ENCODE measurements at places on chromosomes 3 and 15.
A peak's percentile ranks its signal among the peaks of the same experiment; 100 is the strongest.

- no peak for DNase-seq
Measured at GRCh38 chr3:179272385-179272784, 21.5 kb upstream of the KCNMB3 start.

GRCh38 chr15:79978655-79979514, 7.9 kb upstream of the BCL2A1 start:
- DNase-seq: no peak

GRCh38 chr3:55698831-55699230, 211.7 kb upstream of the WNT5A start:
- no peak for DNase-seq

DNA sequence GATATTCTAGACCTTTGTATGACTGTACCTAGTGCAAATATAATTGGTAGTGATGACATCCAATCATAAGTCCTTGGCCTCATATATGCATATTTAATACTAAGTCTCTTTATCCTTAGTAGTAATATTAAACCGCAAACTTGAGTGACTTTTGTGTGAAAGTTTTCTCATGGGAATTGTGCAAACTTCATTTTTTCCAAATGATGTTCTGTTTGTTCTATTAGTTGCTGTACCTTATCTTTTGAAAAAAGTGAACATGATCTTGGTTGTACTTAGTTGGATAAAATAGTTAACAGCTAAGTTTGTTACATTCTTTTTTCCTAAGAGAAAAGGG, 43.2 kb downstream of the TMEM45A start:
- no peak for DNase-seq

GRCh38 chr3:42692667-42693529, 7.6 kb downstream of the KLHL40 start:
- no peak for DNase-seq

GRCh38 chr15:62874959-62875625, 167.5 kb upstream of the TPM1 start:
- DNase-seq: no peak

DNA sequence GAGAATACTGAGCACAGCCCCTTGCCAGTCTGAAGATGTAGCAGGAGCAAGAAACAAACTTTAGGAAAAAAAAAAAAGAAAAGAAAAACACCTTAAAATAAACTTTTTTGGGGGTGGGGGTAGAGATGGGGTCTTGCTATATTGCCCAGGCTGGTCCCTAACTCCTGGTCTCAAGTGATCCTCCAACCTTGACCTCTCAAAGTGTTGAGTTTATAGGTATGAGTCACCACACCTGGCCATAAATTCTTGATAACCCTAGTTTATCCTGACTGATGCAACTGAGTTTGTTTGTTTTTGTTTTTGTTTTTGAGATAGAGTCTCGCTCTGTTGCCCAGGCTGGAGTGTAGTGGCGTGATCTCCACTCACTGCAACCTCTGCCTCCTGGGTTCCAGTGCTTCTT, 28.4 kb downstream of the GXYLT2 start:
- DNase-seq: no peak

DNA sequence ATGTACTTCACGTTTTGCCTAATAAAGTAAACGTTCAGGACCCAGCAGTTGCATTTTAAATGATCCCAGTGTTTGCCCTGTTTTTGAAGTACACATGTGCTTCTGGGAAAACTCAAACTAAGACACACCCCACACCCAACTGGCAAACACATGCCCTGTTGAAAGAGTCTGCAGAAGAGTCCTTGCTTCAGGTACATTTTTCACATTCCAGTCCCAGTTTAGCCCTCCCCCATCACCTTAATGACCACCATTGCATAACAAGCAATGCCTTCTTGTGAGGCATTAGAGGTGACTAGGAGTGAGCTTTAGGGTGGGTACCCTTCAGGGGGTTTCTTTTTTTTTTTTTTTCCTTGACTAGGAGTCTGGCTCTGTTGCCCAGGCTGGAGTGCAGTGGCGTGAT, 322.3 kb downstream of the CNTN4 start:
- DNase-seq: no peak

DNA sequence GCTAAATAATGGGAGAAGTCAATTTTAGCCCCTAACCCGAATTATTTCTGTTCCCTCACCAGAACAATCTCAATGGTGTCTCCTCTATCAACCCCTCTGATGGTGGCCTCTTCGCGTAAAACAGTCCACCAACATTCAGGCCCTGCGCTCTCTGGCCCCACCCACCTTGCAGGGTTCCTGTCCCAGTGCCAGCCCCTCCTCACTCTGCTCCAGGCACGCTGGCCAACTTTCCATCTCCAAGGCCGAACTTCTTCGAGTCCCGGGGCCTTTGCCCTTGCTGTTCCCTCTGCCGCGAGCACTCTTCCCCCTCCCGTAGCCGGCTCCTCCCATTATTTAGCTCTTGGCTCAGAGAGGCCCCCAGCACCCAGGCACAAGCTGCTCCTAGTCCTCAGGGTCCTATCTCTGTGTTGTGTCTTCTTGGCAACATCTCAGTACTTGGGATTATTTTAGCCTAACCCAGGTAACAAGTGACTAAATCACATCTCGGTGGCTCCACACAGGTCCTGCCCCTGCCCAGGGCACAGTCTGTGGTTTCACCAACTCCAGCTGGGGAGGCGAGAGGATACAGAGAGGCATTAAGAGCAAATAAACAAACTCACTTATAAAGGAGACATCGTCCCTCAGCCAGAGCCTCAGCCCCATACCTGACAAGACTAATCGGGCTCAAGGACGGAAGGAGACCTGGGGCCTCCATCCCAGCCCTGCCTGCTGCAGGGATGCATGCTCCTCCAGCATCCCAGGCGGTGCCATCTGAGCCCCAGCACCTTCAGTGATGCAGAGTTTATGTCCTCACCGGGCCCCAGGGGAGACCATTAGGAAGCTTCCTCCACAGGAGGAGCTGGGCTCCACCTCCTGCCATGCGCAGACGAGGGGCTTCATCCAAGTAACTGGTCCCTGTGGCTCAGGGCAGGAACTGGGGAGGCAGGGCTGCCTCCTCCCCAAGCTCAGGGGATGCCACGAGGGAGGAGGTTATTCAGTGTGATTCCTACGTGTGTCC, 19.7 kb upstream of the IQSEC1 start:
- DNase-seq: no peak

DNA sequence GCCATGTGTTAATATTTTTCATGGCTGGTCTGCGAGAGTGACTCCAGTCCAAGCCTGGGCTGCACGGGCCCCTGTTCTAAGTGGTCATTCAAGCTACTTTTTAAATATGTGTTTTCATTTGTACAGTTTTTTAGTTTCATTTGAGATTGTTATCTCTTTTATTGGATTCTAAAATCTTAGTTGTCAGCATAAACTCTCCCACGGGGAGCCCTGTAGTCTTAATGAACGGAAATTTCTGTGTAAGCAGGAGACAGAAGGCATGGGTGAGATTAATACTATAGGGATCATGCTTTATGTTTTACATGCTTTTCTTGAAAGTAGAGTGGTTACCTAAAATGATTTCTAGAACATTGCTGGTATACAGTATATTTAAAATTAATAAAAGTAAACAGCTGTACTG, 373.1 kb upstream of the SLCO3A1 start:
- DNase-seq: no peak

DNA sequence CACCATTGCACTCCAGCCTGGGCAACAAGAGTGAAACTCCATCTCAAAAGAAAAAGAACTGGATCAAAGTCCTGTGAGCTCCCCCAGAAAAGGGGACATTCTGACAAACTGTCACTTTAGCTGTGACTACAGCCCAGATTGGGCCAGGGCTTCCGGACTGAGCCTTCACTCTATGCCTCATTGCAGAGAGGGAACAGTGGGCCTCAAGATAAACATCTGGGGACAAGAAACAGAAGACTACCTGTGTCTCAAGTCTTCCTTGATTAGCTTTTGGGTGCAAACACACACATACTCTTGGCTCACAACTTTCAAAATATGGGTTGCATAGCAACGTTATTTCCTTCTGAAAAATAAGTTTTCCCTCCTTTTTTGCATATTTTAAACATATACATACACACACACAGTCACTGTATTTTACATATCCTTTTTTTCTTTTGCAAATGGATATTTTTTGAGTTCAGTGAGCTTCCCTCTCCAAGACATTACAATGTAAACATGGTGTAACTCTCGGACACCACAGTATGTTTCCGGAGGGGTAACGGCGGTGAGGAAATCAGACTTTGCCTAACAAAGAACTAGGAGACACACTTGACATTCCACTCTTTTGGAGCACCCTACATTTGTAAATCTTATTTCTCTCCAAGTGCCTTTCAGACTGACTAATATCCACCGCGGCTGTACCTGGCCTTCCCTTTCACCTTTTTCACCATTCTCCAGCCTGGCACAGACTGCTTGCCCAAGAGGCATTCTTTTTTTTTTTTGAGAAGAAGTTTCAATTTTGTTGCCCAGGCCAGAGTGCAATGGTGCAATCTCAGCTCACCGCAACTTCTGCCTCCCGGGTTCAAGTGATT, 3.5 kb downstream of the TKT start:
- DNase-seq: no peak

DNA sequence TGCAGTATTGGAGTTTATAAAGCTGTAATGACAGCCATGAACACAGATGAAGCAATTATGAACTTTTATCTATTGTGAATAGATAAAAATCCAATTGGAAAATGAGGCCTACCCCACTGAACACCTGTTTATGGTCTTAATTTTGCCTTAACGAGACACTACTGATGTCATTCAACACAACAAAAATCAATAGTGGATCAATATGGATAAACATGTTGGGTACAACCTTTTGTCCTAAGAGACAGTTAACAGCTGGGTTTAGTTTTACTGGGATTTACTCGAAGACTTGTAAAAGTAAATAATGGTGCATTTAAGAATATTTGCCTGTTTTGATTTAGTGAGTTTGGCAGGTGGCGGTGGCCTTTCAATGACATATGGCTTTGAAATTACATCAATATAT, 217.8 kb downstream of the NR1D2 start:
- DNase-seq: no peak

DNA sequence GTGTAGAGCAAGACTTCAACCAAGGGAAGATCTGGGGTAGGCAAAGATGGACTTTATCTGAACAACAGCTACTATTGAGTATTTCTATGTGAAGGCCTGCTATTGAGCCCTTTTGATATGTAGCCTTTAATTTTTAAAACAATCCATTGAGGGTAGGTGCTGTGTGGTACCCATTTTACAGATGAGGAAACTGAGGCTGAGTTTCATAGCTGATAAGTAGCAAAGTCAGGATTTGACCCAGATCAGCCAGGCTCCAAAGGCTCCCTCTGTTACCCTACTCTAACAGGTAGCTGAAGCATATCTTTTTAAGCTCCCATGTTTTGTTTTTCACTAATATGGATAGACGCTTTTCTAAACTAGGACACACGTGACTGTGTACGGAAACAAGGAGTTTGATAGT, 2.4 kb upstream of the FGD5 start:
- DNase-seq: no peak

DNA sequence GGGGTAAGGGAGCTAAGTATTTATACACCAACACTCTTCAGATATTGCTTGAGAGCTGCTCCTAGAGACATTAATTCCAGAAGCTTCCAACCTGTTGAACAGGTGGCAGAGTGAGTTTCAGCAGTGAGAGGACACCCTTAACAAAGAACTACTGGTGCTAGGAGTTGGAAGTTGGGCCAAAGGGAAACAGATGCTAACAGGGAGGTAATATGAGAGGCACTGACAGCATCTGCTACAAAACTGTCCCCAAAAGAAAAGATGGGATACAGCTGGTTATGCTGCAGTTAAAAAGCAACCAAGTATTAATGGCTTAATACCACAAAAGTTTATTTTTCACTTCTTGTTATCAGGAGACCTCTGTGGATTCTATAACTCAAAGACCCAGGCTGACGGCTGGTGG, 104.5 kb upstream of the SATB1 start:
- DNase-seq: no peak

GRCh38 chr3:108099244-108099643, 8.4 kb upstream of the CD47 start:
- no peak for DNase-seq

DNA sequence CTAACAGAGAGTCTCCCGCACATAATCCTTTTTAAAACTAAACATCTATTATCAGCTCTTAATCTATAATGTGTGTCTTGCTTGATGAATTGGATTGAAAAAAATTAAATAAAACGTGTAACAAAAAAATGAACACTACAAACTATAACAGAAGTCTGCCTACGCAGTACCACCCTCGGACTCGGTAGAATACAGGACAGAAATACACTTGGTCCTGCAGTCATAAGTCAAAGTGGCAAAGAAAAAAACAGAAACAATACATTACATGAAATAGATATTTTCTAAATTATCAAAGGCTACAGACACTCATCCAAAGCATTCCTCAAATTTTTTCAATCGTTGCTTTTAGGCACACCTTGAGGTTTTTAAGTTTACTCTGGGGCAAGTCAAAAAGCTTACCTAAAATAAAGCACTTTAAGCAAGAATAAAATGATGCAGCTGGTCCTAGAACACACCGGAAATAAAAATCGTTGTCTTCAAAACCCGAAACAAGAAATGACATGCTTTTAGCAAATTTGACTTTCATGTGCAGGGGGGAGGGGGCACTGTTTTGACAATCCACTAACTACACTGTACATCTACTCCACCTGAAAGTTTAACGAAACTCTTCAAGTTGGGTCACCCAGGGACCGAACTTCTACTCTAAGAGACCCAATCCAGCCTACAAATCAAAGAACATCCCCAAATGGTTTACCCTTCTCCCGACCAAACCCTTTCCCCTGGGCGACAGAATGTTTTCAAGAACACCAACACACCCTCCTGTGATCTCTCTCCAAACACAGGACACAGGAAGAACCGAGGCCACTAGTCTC, 1.3 kb downstream of the ADAM10 start:
- DNase-seq: peak; percentile 53

DNA sequence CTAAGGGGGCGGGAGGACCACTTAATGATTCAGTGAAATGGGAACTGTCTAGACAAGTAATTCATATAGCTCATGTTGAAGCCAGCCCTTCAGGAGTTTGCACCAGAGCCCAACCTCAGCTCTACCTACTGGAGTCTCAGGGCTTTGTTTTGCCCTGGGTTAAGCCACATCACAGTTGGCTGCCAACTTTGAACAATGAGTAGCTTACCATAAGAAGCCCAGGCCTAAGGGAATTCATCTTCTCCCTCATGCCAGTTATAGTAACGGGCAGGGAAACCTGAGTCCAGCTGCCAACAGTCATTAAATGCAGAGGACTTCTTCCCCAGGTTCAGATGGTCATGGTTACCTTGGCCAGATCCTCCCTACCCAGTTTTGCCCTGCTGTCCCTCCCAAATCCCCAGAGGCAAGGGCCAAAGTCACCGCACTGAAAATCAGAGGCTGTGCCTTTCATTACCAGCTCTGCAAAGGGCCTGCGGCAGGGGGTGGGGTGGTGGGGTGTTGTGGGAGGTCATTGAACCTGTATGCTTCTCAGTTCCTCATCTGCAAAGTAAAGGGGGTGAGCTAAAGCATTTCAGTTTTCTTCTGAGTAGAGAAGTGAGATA, 302.2 kb upstream of the NR2E3 start:
- no peak for DNase-seq

DNA sequence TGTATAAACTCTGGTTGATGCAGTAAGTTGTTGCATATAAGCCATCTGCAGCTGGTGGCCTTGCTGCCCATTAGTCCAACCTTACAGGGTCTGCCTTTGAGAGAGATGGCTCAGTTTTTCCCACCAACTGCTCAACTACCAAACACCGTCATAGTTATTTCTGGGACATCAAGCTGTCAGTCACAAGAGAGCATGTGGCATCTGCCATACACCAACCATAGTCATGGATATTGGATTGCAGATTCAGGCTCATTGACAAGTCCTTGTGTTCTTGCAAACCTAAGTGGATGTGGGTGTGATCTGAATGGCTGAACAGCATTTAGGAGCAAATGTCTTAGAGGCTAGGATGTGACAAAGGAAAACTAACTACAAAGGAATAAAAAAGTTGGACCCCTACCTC, 137.6 kb downstream of the ADAMTS17 start:
- no peak for DNase-seq

- DNase-seq: no peak
Measured at GRCh38 chr3:131491775-131492174, 11.0 kb downstream of the MRPL3 start.

- DNase-seq: no peak
Measured at GRCh38 chr15:76064375-76064774, 4.6 kb downstream of the TMEM266 start.
